ENCODE measurements at places on chromosomes 12 and 14.

GRCh38 chr12:15708396-15709076 lies 80.7 kb downstream of the EPS8 start:
- no peak for DNase-seq

- no peak for DNase-seq
Observed at GRCh38 chr12:25792031-25792430, 166.5 kb upstream of the RASSF8 start.

DNA sequence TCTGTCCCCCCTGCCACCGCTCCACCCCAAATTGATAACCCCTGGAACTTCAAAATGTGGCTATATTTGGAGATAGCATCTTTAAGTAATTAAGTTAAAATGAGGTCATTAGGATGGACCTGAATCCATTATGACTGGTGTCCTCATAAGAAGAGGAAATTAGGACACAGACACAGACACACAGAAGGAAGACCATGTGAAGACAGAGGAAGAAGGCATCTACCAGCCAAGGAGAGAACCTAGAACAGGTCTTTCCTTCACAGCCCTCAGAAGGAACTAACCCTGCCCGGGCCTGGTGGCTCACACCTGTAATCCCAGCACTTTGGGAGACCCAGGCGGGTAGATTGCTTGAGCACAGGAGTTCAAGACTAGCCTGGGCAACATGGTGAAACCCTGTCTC lies 3.6 kb upstream of the HRK start:
- DNase-seq, result no peak

- no peak for DNase-seq
Observed at GRCh38 chr12:76201758-76202157, 117.3 kb upstream of the NAP1L1 start.

- DNase-seq, result no peak
Observed at GRCh38 chr14:94381149-94382030, 7.0 kb downstream of the SERPINA1 start.

- no peak for DNase-seq
Observed at GRCh38 chr12:24111086-24111485, 161.6 kb upstream of the SOX5 start.

GRCh38 chr14:52227619-52228222 lies 39.8 kb upstream of the PTGDR start:
- DNase-seq, result no peak

DNA sequence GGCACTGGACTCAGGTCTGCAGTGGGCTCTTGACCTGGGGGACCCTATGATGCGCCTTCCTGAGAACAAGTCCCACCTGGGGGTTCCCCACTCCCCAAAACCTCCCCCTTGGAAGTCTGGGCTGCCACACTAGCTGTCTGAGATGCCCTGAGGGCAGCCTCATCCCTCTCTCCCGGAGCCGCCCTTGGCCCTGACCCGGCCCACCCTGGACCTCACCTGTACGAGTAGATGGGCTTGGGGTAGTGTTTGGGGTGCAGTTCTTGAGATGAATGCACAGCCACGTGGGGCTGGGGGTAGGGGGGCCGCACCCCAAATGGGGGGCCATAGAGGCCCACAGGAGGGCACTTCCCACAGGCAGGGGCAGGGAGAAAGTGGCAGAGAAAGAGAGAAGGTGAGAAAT lies 21.9 kb downstream of the FOXN4 start:
- DNase-seq, result no peak

Data from stimulated activated CD4-positive, alpha-beta T cell treated with anti-CD3 and anti-CD28 coated beads, Interleukin-4, amount 100 ng/mL, for 1 hour (primary cell).